Ecto neural progenitor cell (in vitro differentiated cells): ENCODE measurements at places on chromosomes 7 and 10.

DNA sequence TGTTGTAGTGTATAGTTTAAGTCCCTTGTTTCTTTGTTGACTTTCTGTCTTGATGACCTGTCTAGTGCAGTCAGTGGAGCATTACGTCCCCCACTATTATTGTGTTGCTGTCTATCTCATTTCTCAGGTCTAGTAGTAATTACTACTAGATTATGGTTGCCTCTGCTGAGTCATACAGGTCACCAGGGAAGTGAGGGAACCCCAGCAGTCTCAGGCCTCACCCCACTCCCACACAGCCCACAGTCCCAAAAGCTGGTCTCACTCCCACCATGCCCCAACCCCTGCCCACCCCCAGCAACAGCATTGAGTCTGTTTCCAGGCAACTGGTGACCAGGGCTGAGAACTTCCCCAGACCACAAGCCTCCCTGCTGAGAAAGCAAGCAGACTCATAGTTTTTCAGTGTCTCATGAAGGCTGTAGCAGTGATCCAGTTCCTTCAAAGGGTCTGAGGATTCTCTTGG, 88.0 kb downstream of the PLXDC2 start:
- DNase-seq, result no peak

DNA sequence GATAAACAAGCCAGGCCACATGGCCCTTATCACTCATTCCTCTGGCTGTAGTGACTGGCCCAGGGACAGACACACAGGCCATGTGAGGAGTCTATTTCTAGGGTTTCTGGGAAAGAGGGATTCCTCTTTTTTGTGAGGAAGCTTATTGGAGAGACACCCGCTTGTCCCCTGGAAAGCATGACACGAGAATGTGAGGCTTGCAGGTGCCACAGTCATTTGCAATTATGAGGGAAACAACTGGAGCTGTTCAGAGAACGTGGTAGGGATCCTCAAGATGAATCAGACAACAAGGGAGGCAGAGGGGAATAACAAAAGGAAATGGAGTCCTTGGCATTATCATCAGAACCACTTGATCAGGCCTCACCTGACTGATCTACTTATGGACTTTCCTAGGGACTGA, 64.5 kb downstream of the ADCYAP1R1 start:
- no peak for DNase-seq

- no peak for DNase-seq
Measured at GRCh38 chr10:96074776-96075175, 31.4 kb downstream of the CCNJ start.

DNA sequence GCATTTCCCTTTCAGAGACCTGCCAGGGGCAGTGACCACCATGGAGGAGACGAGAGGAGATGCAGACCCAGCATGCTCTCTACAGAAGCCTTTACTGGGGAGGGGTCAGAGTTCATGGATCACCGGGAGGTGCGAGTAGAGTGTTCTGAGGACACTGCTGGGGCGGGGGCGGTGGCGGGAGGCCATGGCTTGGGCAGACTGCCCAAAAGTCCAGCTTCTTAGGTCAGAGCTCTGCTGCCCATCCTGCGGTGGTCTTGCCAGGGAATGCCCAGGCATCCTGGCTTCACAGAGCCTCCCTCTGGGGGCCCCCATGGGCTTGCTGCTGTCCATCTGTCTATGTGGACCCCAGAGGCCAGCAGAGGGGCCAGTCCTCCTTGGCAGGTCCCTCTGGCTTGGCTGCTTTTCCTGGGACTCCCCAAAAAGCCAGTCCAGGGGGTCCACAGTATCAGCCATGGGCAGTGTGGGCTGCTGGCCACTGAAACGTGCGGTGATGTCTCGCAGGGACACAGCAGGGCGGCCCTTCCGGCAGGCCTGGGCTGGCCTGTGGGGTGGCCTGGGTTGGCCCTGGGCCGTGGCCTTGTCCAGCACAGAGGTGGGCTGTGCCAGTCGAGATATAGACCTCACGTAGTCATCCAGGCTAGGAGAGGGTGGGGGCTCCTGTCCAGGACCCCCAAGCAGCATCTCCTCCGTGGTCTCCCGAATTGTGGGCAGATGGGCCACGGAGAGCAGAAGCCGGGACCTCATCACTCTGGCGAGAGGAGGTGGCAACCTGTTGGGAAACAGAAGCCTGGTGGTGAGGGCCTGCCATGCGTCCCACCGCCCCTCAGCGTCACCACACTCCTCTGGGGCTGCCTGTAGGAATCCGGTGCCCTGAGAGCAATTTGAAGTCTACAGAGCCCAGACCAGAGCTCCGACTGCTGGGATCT, 1.1 kb downstream of the DEPP1 start:
- no peak for DNase-seq

DNA sequence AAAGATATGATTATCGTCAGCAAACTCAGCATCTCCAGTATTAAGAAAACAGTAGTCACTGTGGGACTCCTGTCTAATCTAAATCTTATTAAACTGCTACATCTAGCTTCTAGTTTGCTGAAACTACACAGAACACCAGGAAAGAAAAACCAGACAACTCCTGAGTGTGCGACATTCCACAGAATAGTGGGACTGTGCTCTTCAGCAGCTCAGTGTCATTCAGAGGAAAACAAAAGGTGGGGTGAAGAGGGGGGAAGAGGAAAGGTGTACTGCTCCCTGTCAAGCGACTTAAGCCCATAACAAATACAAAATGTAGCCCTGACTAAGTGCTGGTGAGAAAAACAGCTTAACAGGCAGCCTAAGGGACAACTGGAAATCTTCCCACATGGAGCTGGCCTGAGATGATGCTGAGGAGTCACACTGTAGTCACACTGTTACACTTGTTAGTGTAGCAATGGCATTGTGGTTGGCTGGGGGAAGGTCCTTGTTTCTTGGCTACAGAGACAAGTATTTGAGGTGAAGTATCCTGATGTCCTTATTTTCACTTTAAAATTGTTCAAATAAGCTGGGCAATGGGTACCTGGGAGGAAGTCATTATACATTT, 135.5 kb downstream of the USP6NL start:
- DNase-seq, result no peak

- DNase-seq, result peak; percentile 94
Measured at GRCh38 chr10:100433253-100434240, 29.3 kb upstream of the WNT8B start.

DNA sequence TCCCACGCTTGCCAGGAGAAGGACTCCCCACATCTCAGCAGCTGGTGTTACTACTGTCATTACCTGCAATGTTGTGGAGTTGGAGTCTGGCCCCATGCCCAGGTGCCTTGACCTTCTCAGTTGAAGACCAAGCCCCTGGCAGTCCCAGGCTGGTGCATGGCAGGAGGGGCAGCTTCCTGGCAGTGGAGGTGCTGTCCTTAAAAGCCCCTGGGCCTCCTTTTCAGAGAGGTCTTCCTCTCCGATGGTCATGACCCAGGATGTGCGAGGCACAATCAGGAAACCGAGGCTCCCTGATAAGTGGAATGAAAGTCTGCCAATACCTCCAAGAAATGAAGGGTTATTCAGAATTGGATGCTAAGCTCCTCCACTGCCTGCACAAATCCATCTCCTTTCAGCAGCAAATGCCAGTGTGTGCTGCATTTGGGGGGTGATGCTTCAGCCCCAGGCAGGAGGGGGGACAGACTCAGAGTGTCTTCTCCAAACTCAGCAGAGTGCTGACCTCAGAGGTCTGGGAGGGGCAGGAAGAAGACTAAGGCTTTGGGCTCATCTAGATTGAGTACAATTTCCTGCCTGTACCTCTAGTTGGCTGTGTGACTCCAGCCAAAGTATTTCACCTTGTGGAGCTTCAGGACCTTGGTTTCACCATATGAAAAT, 97.0 kb upstream of the DDC start:
- DNase-seq, result no peak

DNA sequence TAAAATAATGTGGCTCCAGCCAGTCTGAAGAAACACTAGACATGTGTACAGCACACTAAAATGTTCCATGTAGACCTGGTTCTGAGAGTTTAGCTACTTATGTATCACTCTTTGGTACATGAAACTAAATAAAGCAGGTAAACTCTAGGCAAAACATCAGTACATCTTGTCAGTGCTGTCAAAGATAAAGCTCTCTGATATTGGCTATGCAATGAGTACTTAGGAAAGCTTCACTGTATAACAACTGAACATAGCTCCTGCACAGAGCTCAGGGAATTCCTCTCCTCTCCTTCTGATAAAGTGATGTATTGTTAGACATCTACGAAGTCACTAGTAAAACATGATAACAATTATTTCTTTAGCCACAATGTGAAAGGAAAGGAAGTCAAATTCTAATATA, 3.5 kb downstream of the LRRN3 start:
- no peak for DNase-seq
